Cortex of kidney (tissue), 1 donor: ENCODE measurements at places on chromosomes 11 and 22.

GRCh38 chr11:18798799-18799469 is 7.3 kb upstream of the PTPN5 start:
- DNase-seq: no peak

DNA sequence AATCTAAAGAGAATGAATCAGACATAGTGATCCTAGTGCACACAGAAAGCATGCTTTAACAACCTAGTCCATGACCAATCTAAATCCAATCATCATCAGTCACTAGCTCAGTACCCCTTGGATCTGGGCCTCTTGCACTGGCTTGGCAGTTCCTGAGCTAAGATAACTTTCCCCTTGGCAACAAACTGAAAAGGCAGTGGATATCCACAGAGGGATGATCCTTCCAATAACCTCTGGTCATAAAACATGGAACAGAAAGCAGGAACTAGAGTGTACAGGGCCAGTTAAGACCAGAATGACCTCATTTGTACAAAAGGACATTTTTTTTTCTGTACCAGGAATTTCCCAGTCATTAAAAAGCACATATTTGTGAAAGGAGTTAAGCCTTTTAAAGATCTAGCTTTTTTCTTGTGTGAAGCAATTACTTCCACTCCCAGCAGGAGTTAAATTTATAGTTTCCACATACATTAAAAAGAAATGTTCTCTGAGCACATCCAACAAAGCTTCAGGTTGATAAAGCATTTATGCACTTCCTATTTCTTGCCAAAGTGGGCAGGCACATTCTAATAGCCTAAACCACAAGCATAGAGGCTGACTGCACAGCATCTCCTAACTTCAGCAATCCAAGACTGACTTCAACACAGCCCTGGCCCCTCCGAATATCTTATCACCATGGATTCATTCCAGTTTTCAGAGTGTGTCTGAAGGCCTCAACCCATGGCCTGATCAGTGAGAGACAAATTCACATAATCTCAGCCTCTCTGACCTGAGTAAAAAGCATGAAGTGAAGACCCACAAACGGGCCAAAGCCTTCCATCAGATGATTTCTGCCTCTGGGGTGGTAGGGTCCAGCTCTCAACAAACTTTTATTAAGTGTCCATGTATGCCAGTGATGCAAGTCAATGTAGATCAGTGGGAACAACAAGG is 29.9 kb downstream of the GUCY1A2 start:
- DNase-seq: no peak

DNA sequence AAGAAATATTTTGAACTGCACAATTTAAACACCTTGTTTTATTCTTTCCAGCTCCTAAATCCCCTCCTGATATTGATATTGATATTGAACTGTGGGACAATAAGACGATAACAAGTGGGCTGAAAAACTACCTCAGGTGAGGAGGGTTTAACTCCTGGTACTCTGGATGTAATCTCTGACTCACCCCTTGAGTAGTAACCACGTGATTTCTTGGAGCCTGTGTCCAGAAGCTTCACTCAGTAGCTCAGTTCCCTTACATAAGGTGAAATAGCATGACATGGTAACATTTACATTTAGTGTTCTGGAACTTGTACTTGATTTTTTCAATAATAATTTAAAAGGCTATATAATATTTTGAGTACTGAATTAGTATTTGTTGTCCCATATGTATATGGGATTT is 168.0 kb downstream of the PGR start:
- DNase-seq: no peak

DNA sequence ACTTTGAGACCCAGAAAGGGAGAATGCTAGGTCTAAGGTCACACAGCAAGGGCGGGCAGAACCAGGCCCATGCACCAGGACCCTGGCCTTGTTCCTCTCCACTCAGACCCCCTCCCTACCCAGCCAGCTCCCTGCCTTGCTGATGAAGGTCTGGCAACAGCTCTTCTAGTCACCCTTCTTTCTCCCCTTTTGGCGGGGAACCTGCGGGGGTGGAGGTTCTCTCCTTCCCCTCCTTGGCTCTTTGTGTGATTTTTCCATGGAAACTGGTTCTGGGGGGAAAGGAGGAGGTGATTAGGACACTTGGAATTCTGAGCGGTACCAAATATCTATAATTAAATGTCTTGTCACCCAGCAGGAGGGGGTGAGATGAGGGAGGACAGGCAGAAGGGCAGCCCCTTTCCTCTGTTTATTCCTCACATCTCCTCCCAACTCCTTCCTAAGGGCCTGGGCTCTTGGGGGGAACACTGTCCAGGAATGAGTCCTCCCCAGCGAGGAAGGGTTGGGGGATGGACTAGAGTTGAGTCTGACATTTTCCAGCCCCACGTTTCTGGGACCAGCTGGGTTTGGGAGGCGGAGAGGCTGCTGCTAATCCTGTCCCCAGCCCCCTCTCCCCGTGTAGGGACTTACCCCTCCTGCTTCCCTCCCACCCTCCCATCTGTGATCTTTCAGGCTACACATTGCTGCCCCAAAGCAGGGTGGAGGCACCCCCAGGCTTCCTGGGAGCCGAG is 7.4 kb downstream of the ARHGEF17 start:
- DNase-seq: no peak

- DNase-seq: no peak
These were observed 100.5 kb upstream of the IGLL5 start for GRCh38 chr22:22787151-22787550.

DNA sequence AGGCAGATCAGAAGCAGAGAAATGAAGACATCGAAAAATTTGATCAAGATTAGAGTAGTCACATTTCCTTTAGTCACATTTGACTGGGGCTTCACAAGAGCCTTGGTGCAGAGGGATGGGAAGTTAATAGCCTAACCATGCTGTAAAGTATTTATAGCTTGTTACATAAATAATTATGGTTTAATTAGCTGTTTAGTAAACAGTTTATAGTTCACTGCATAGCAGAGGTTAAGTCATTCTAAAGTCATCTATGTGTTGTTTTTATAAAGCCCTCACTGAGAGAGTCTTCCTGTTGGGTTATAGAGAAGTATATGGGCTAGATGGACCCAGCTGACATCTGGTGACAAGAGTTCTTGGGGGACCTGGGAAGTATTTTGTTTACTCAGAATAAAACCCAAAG is 47.1 kb downstream of the INSC start:
- no peak for DNase-seq

DNA sequence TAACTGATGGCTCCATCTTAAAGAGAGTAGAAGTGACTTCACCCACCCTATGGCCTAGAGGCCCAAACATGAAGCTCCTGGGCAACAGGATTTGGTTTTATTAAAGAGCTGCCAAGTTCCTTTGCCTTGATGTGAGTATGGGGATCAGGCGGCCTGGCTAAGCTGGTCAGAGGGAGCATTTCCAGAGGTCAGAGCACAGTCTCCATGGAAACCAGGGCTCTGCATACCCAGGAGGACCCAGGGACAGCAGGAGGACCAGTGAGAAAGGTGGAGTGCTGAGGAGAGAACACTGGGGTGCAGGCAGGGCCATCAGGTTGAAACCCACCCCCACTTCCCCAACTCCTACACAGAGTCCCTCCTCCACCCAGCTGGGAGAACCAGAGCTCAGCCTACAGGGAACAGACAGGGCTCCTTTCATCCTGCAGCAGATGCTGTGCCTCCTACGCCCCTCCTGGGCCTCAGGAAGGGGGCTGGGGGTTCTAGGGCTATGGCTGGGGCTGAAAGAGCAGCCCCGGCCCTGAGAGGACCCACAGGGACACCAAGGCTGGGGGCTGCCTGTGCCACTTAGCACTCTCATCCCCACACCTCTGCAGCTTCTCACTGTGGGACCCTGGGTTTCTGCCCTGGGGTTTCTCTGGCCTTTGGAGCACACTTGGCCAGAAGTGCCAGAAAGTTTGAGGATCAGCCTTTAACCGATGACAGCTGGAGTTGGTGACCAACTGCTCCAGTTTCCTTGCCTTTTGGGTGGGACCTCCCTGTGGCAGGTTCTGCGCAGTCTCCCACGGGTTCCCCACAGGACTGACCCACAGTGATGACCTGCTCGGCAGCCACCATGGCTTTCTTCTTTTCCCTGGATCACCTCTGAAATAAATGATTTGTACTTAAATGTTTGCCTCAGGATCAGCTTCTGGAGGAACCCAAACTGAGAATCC is 13.8 kb upstream of the P2RY6 start:
- DNase-seq: no peak

- DNase-seq: no peak
These were observed 108.3 kb downstream of the PKNOX2 start for GRCh38 chr11:125272821-125273220.

DNA sequence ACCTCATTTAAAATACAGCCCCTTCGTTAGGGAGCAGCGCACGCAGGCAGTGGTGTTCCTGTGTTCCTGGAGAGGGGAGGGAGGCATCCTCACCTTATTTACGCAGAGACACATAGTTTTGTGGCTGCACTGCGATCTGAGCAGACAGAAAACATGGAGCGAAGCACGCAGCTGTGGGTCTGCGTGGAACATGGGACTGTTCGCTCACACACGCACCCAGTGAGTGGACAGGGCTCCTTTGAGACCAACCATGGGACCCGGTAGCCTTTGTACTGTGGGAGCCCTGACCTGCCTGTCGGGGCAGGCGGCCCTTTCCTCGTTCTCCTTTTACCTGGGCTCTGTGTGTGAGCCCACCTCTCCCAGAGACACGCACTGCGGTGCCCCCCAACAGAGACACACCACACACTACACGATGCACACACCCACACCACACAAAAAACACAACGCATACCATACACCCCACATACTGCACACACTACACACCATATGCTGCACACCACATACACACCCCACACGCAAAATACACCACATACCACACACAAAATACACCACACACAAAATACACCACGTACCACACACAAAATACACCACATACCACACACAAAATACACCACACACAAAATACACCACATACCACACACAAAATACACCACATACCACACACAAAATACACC is 1245.7 kb downstream of the BRD1 start:
- no peak for DNase-seq

GRCh38 chr11:1375955-1376258 is 13.8 kb upstream of the BRSK2 start:
- DNase-seq: no peak

DNA sequence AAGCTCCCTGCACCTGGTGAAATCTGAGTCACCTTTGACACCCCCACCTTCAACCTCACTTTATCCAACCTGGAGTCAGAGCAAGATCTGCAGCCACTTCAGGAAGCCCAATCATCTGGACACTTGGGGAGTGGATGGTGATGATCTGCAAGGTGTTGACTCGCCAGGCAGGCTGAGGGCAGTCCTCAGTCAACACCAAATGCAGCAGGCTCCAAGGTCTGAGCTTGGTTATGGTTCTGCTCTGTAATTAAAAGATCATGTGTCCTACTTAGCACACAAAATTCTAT is 446.9 kb downstream of the BRD1 start:
- DNase-seq: no peak

DNA sequence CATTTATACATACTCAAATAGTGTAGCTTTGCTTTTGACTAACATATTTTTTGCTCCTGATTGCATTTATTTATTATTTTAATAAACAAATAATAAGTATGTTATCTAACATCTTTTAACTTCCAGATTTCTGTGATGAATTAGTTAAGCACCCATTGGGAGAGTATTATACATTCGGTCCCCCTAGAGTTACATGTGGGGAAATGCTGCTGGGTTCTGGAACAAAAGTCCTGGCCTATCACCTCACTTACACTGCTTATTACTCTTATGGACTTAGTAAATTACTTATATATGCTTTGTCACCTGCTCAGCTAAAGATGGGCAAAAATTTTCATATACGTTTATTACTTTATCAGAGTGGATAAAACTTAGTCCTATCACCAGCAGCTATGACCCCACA is 1163.0 kb downstream of the FAM181B start:
- no peak for DNase-seq

- no peak for DNase-seq
These were observed 739.8 kb upstream of the API5 start for GRCh38 chr11:42571878-42572610.

- no peak for DNase-seq
These were observed 508.2 kb downstream of the METTL15 start for GRCh38 chr11:28616160-28616965.

- no peak for DNase-seq
These were observed 213.6 kb downstream of the RAB38 start for GRCh38 chr11:87961606-87962005.

GRCh38 chr11:1370186-1371025 is 19.3 kb upstream of the BRSK2 start:
- no peak for DNase-seq

DNA sequence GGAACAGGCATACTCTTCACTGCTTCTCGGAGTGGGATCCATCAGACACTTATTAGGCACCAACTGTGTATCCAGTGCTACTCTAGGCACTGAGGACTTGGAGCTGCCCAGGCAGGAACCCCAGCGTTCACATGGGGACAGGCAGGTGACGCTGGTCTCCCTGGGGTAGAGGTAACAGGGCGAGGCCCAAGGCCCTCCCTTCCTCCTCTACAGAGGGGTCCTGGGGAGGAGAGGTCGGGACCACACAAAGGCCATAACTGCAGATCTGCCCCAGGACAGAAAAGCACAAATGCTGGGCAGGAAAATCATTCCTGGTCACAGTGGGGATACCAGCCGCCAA is 262.2 kb downstream of the BRD1 start:
- DNase-seq: no peak

- no peak for DNase-seq
These were observed 22.0 kb upstream of the IPO7 start for GRCh38 chr11:9362393-9362863.

DNA sequence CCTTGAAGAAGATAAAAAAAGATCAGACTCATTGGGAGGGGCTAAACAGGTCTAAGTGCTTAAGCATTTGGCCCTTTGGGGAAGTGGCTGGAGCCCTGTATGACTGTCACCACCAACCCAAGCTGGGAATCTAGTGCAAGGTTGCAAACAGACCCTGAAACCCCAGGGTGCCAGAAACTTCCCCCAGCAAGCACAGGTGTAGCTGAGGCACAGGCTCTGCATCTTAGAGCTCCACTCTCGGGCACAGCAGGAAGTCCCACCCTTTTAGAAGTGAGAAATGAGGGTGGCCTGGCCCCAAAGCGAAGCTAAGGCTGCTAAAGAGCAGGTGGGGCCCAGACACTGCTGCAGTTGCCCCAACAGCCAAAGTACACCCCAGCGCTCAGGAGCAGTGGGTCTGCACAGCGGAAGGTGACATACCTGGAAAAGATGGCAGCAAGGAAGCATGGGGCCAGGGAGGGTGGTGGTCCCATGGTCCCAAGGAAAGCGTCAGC is 5.8 kb upstream of the KDM2A start:
- no peak for DNase-seq
